ENCODE measurements at places on chromosomes 6 and 20.

GRCh38 chr20:6699921-6700562, 67.4 kb upstream of the BMP2 start:
- DNase-seq, result no peak

- DNase-seq, result no peak
These were observed 360.4 kb upstream of the JARID2 start for GRCh38 chr6:14885498-14885897.

GRCh38 chr6:37838219-37838921, 18.8 kb downstream of the ZFAND3 start:
- DNase-seq, result no peak

DNA sequence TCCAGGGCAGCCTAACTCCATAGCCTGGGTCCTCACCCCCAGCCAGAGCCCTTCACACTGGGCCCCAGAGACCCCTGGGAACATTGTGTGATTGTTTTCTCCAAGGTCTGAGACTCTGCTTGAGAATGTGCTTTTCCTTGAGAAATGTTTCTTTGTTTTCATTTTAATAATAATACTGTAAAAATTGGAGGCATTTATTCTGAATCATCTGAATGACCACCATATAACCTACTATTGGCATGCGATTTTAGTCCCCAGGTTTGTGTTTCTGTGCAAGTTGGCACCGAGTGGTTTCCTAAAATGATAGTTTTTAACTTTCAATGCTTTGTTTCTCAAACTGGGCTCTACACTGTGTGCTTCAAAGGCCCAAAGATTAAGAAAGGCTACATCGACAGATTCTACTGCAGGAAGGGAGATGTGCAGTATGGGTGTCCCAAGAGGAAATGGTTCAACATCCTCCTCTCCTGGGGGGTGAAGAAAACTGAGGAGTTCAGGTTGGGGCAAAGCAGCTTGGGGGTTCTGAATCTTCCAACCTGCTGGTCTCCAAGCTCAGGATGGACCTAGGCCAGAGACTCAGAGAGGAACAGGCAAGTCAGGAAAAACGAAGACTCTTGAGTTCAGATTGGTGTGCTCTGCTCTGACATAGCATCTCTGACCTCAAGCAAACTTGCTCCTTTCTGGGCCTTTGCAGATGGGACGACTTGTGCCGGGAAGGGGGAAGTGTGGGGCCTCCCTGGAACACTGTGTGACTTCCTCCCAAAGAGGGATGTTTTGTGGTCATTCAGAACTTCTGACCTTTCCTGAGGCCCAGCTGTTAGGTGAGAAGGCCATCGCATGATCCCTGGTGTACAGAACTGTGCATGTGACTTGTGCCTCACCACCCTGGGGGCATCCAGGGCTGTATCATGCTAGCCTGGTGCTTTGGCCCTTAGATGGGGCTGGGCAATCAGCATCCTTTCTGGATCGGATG, 31.0 kb downstream of the DAAM2 start:
- no peak for DNase-seq

DNA sequence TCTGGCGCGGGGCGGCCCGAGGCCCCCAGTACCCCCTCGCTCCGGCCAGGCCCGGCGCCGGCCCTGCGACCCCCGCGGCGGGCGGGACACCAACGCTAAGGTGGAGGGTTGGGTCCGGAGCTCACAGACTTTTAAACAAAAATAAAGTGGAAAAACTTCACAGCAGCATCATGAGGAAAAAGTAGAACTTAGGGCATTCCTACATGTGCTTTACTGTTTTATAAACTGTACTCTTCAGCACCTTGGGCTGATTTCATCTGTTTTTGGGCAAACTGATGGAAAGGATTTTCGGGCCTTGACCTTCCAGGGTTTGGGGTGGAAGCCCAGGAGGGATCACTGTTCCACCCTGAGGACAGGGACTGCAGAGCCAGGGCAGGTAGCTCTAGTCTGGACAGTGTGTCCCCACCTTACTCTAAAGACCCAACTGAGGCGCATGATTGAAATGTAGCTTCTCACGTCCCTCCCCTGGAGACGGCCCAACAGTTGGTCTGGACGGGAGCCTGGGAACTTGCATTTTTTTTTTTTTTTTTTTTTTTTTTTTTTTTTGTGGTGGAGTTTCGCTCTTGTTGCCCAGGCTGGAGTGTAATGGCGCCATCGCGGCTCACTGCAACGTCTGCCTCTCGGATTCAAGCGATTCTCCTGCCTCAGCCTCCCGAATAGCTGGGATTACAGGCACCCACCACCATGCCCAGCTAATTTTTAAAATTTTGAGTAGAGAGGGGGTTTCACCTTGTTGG, 740 bp downstream of the NELFCD start:
- DNase-seq, result peak; percentile 13

DNA sequence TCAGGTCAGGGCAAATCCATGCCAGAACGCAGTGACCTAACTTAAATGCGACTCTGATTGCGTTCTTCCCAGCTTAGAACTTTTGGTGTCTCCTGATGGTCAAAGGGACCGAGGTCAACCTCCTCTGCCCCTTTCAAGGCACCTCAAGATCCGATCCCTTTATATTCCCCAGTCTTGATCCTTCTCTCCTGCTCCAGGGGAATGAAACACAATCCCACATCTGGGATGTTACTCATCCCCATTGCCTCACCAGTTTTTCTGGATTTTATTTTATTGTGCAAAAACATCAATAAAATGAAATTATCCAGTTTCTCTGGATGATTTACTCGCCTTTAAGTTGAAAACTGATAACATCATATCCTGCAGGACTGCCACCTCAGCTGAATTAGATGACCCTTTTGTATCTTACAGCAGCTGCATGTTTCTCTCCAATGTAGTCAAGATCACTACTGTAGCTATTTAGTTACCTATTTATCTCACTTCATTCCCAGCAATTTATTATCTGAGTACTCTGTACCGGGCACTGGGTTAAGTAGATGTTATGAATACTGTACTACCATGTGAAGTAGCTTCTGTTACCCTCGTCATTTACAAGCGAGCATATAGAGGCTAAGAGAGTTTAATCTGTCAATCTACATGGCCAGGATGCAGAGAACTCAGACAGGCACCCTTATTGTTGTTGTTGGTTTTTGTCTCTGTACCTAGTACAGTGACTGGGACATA, 44.0 kb downstream of the IRAK1BP1 start:
- DNase-seq, result no peak

DNA sequence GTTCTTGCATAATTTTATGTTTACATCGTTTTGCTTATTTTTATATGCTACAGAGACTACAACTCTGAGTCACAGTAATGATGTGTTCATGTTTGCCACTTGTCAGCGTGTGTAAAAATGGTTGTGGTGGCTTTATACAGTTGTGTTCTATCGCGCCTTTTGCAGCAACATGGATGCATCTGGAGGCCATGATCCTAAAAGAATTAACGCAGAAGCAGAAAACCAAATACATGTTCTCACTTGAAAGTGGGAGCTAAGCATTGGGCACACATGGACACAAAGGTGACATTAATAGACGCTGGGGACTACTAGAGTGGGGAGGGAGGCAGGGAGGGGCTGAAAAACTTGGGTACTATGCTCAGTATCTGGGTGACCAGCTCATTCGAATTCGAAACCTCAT, 996 bp upstream of the SEC23B start:
- DNase-seq, result no peak

- DNase-seq, result no peak
These were observed 6.4 kb downstream of the HLA-DQB1 start for GRCh38 chr6:32659856-32660595.

- no peak for DNase-seq
These were observed 65.5 kb downstream of the YTHDF1 start for GRCh38 chr20:63150391-63150898.

GRCh38 chr6:136095986-136096385, 154.1 kb downstream of the MTFR2 start:
- no peak for DNase-seq

GRCh38 chr6:141483598-141484061, 649.1 kb upstream of the GJE1 start:
- DNase-seq, result peak; percentile 2

Data from right renal pelvis (tissue), 4 donors.